ENCODE measurements at places on chromosomes 7 and 10.

DNA sequence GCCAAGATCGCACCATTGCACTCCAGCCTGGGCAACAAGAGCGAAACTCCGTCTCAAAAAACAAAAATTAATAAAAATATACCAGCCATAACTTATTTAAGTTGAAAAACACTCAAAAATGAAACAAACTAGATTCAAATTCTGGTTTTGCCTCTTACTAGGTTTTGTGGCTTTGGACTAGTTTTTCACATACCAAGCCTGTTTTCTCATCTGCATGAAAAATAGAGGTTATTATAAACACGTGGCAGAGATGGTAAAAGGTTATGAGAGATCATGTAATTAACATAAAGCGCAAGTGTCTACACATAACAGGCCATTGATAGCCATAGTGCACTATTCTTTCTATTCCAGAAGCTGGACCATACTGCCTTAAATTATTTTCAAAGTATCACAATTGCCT, 35.5 kb upstream of the CABCOCO1 start:
- no peak for DNase-seq

DNA sequence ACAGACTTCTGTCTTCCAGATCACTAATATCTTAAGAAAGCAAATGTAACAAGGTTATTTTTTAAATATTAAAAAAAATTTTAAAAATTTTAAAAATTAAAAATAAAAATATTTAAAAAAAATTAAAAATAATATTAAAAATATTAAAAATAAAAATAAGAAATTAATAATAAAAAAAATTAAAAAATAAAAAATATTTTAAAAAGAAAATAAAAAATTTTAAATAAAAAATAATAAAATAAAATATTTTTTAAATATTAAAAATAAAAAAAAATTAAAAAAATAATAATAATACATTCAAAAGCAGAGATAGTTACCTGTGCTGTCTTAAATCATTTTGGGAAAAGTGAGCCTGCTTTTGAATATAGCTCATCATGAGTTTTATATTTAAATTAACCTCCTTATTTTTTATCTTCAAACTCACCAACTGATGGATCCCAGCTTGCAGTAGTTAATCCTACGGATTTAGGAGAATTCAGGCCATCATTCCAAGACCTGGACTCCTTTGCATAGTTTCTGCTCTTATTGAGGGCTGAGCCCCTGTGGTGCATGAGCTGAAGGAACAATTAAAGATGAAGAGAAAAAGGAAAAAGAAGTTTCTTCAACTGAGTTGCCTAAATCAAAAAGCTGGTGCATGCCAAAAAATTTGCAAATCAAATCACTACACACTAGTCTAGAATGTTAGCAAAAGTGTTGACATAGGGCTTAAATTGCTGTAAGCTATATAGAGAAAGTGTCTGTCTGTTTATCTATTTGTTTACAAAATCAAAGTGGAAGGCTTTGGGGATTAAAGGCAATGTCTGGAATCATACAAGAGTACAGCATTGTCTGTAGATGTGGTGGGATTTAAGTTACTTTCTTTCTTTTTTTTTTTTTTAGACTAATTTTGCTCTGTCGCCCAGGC, 50.5 kb upstream of the ZNF438 start:
- DNase-seq, result no peak

GRCh38 chr7:36512616-36513015, 123.0 kb downstream of the ANLN start:
- no peak for DNase-seq

DNA sequence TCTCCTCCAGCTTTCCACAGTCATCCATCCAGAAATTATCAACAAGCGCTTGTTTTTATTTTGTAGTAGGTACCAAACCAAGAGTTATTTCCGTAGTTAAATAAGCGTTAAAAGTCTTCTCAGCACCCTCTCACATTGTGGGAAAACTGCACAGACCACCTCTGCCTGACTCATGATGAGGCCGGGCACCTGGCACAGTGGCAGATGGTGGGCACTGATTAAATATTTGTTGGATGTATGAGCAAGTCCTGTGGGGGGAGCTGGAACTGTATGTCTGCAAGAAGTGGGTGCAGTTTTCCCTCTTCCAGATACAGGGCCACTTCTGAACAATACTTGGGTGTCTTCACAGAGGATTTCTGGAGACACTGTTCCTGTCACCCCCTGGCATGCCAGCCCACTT, 5.3 kb upstream of the REPIN1 start:
- no peak for DNase-seq

- no peak for DNase-seq
Observed at GRCh38 chr10:85900487-85900886, 466.1 kb downstream of the GRID1 start.

GRCh38 chr10:24979685-24980084, 27.3 kb upstream of the PRTFDC1 start:
- DNase-seq, result no peak

DNA sequence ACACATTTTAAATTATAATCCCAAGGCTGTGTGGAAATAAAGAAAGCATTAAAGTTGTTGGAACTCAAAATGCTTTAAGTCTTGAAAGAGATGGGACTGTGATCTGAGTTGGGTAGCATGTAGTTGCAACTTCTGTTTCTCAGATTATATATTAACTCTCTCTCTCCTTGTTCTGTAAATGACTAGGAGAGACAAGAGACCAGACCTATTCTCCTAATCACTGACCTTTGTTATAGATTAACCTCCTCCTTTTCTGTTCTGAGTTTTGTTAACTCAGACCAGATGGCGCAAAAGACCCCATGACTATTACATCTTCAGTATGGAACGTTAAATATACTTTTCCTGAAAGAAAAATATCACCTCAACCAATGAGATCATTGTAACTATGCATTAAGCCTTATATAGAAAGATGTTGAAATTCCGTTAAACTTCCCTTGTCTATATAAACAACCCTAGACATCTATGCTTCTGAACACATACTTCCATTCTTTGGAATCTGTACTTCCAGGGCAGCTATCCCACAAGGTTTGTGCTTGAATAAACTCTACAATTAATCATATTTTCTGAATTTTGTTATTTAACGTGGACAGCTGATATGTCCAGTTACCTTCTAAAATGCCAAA, 143.5 kb upstream of the TRIM24 start:
- no peak for DNase-seq

GRCh38 chr10:113945075-113945686, 90.7 kb downstream of the NHLRC2 start:
- DNase-seq, result no peak

- DNase-seq, result no peak
Observed at GRCh38 chr10:34821587-34822585, 6.8 kb upstream of the PARD3 start.

DNA sequence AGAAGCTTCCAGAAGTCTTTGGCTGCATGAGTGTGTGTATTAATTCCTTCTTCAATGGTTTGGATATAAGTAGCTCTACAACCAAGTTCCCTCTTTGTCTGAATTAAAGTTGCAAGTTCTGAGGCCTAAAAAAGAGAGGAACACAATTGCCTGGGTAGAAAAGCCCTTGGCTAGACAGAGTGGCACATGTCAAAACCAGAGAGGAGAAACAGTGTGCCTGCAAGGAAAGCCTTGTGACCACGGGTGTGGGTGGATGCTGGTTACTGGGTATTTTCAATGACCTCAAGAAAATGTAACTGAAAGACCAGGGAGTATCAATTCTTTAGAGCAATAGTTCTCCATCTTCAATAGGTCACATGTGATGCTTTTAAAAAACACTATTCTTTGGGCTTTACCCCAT, 148.3 kb downstream of the SVIL start:
- no peak for DNase-seq

DNA sequence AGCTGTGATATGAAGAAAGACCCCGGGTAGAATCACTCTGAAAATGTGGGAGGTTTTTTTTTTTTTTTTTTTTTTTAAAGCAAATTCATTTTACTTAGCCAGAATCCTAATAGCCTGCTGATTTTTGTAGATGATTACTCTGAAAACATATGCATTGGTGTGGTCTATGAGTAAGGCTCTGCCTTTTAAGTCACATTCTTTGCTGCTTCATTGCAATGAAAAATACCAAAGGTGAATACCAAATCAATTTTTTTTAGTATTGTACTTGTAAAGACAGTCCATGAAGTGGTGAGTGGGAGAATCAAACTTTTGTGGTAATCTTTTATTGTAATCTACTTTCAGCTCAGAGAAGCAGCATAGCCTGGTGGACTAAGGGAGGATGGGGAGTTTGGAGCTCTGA, 130.3 kb downstream of the SDK1 start:
- DNase-seq, result no peak

GRCh38 chr10:28253169-28253785, 49.6 kb downstream of the MPP7 start:
- DNase-seq, result no peak

DNA sequence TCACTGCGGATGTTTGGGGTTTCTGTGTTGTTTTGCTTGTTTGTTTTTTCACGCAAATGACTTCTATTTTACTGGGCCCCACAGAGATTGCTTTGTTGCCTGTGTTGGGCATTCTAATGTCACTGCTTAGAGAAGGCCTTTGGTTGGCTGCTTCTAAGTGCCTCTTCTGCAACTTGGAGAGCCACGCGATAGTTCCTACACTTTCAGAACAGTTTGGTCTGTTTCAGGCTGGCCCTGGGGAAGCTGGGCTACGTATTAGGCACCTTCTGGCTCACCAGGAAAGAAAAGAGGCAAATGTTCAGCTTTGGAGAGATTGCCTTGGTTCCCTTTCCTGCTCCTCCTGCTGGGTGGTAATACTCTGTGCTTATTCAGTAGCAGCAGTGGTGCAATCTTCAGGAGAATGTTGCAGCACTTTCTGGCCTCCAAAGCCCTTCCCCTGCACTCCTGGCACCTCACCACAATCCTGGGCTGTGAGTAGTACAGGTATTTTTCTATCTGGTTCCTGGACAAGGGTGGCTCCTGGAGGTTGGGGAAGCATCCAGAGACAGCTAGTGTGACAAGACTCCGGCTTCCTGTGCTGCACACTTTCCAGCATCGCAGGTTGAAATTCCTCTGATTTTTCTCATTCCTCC, 1.2 kb downstream of the ANTXRL start:
- DNase-seq, result no peak

- no peak for DNase-seq
Observed at GRCh38 chr10:43702213-43702935, 53.7 kb upstream of the ZNF32 start.

DNA sequence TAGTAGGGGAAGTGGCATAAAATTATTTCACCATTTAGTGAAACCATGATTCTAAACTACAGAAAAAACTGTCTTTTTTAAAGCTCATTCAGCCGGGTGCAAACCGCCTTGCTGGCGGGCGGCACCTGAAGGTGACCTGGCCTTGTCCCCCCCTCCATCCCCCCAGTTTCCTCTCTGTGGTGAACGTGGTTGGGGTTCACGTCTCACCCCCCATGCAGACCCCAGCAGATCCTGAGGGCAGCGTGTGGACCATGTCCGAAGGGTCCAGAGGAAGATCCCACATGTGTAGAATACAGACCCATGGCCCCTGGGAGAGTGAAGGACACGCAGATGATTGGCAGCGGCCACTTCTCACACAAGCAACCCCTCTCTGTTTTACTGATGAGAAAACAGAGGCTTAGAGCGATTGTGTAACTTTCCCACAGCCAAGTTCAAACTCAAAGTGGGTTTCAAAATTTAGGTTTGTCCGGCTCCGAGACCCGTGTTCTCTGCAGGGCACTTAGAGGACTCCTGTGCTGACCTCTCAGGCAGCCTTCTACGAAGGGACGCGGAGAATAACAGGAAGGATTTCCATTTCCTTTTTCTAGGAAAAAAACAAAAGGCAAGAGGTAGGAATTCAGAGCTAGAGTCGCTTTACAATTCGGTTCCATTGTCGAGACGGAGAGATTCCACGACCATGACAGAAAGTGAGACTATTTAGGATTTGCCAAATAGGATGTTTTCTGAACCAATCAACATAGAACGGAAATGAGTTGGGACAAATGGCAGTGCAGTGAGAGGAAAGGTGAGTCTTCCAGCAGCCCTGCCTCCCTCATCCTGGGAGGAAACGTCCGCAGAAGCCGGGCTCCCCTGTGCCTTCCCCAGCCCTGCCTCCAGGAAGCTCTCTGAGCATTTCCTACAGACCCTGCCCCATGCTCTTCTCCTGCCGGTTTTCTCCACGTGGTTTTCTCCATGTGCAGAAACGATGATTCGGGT, 67.6 kb upstream of the PITRM1 start:
- no peak for DNase-seq

- DNase-seq, result no peak
Observed at GRCh38 chr10:15744217-15744865, 24.6 kb upstream of the ITGA8 start.

DNA sequence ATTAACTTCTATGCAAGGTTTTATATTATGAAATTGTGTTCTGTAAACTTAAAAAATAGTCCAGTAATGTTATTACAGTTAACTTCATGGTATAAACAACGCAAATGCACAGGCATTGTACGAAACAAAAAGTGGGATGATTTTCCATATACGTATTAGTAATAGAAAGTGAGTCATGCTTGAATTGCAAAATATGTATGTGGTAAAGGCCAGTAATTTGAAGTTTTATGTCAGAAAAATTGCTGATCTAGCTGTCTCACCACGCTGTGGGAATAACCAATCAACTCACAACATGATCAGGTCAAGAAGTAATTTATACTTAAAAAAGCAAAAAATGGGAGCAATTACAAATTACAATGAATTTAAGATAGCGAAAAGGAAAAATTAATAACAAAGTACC, 37.0 kb upstream of the GLI3 start:
- no peak for DNase-seq

DNA sequence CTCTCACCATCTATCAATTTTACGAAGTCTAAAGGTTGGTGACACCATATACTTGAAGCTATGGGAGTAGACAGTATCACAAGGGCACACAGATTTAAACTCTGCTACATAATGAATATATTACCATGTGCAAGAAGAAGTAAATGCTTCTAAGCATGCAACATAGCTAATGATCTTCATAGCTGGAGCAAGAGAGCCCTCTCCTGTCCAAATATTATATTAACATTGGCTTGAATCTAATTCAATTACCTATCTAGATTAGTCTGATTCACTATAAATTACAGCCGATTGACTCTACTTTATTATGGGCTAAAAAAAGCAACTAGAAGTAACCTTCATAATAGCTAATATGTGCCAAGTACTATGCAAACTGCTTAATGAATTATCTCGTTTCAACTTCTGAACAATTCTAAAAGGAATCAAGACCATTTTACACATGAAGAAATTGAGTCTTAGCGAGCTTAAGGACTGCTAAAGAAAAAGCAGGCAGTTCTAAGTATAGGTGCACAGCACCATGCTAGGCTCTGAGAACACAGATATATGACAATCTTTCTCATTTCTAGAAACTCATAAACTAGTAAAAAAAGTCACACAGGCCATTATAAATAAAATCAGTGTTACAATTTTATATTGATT, 21.9 kb downstream of the FRA10AC1 start:
- no peak for DNase-seq

GRCh38 chr7:35571611-35572240, 123.2 kb downstream of the HERPUD2 start:
- DNase-seq, result no peak

DNA sequence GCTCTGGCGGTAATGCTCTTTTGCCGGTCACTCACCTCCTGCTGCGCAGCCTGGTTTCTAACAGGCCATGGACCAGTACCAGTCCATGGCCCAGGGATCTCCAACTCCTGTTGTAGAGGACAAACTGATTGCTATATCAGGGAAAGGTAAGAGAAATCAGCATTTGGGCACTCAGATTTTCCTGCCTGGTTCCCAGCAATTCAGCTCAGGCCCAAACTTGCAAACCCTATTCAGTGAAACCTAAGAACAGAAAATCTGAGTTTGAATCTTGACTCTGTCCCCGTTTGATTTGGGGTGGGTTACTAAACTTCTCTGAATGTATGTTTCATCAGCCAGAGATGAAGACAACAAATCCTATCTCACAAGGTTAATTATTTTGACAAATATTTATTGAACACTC, 77.4 kb downstream of the GFRA1 start:
- DNase-seq, result no peak

- no peak for DNase-seq
Observed at GRCh38 chr7:16590424-16590823, 55.1 kb downstream of the ANKMY2 start.

Measured in stimulated activated CD4-positive, alpha-beta T cell treated with anti-CD3 and anti-CD28 coated beads, Interleukin-1b, Interleukin-23, amount 100 ng/mL, for 4 hours (primary cell).